ENCODE measurements at places on chromosomes 12 and 14. TPM values are rescaled to one million over a fixed set of nuclear protein-coding genes. Genes with fewer than 3 reads are reported as not detected.

DNA sequence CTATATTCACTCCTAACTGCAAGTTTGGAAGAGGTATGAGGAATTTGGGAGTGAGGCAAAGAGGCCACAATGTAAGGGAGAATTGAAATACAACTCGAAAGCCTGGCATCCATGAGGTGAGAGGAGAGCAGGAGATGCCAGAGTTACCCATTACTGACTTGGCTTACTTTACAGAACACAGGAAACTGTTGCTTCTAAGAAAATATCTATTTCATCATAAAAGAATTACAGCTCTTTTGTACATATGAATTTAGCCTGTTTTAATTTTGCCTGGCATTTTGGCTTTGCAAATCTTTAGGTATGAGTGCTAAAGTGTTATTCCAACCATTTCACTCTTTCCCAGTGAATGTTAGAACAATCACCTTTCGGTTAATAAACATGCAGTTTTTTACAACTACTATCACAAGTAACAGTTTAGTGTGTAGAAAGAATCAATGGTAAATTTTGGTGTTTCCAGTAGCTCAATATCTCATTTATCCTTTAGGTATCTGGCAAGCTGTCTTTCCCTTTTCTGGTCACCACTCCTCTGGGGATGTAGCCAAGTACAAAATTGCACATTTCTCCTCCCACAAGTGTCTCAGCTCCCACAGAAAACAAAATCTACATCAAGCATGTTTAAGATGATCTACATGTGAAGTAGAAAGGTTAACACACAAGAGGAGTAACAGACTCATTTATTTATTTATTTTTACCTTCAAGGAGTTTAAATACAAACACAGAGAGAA is 196.6 kb upstream of the DCN start:
- DNase-seq, result no peak

RFLNA gene
- not detected for total RNA-seq

GRCh38 chr14:32358781-32359180 is 29.7 kb downstream of the AKAP6 start:
- no peak for DNase-seq

DNA sequence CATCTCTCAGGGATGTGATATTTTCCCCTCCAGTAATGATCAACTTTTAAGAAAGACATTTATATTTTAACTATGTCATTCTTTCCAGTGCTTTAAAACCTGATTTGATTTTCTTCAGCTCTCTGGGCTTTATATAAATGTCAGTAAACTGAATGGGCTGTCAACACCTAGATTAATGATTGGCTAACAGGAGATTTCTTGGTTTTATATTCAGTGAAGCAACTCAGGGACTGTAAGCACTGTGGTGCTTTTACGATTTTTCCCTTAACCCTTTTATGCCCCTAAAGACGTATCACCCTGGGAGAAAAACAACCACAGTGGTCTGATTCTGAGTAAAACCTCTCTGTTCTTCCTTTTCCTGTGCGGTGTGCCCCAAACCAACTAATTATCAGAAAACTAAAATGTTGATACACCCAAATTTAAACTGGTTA is 38.0 kb downstream of the PTGER2 start:
- DNase-seq, result no peak

CACNB3 gene
- 1.9 TPM for total RNA-seq

- no peak for DNase-seq
Measured at GRCh38 chr12:97556302-97556779, 93.7 kb downstream of the RMST start.

- no peak for DNase-seq
Measured at GRCh38 chr14:105207460-105207901, 26.4 kb upstream of the NUDT14 start.

GRCh38 chr12:81633127-81633526 is 126.0 kb downstream of the PPFIA2 start:
- DNase-seq, result no peak

CDK4 gene
- 69.1 TPM for total RNA-seq

- DNase-seq, result no peak
Measured at GRCh38 chr12:69204191-69204590, 35.2 kb upstream of the CPSF6 start.

DAAM1 gene
- 20.9 TPM for total RNA-seq

- DNase-seq, result no peak
Measured at GRCh38 chr12:128068211-128068610, 198.8 kb upstream of the TMEM132C start.

TDRD9 gene
- total RNA-seq, result 1.0 TPM

CCDC77 gene
- total RNA-seq, result 3.9 TPM

DNA sequence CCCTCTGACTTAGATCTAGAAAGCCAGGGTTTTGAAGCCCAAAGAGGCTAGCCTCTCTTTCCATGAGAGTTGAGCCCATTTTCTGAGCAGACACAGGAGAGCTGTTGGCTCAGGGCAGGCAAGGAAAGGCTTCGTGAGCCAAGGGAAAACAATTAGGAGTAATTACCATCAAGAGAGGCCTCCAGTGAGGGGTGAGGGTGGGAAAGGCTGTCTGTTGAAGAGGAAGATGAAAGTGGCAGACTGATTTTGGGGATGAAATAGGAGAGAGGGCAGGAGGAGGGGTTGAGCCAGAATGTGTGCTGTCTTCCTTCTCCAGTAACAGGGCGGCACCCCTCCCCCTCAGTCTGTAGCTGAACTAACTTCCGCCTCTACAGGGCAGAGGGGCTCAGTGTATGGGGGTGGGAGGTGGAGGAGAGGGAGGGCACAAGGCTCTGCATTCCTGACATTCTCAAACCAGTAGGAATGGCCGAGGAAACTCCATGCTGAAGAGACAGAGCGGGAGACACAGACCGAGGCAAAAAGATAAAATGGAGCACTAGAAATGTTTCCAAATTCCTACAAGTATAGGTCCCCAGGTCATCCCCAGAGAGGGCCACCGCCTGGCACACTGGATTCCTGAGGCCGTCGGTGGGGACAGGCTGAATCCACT is 33.1 kb upstream of the COL2A1 start:
- DNase-seq, result no peak

DNA sequence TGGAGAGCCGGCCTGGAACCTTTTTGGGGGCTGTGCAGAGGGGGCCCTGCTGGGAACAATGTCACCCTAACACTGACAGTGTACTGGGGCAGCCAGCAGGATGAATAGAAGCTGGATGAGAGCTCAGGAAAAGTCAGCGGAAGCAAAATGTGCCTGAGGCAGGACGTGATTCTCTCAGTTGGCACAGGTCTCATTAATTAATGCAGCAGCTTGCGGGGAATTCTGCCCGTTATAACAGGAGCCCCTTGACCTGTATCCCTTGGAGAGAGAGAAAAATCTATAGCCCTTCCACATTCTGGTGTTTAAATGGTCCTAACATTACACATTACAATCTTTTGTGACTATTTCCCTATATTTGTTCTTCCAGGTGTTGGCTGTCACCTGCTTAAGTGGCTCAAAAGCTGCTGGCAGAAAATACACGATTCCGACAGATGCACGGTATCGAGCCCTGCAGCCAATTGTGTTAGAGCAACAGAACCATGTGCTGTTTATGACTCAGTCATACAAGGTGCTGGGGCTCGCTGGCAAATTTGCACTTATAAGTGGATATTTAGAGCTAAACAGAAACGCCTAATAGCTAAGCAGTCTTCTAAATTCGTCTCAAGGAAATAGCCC is 854.7 kb downstream of the AACS start:
- no peak for DNase-seq

BCDIN3D gene
- 4.4 TPM for total RNA-seq

- no peak for DNase-seq
Measured at GRCh38 chr14:95196268-95196667, 38.9 kb upstream of the DICER1 start.

EMP1 gene
- total RNA-seq, result 2.1 TPM

DNA sequence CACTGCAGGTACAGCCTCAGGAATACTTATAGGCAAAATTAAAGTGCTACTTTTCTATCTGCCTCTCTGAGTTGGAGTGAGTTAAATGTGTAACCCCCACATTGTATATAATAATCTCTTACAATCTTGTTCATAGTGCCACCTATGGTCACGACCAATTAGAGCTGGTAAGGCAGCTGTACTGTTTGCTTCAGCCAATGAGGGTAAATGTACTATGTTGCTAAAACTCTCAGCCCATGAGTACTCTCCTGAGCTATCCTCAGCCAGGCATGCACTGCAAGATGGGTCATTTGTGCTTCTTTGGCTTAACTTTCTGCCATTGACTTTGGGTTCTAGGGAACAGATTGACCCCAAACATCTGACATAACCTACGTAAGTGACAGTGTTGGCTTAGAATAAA is 15.0 kb upstream of the MDM2 start:
- no peak for DNase-seq

GRCh38 chr12:66269142-66269541 is 33.2 kb upstream of the HELB start:
- DNase-seq, result no peak

MLEC gene
- 61.4 TPM for total RNA-seq

- DNase-seq, result no peak
Measured at GRCh38 chr14:26443654-26444053, 154.2 kb downstream of the NOVA1 start.

- DNase-seq, result peak; percentile 35
Measured at GRCh38 chr12:63844391-63845341, at the start of gene SRGAP1. SRGAP1 (plus strand) TSS chr12:63844700; CDS start chr12:63844817, 117 bp downstream.

DNA sequence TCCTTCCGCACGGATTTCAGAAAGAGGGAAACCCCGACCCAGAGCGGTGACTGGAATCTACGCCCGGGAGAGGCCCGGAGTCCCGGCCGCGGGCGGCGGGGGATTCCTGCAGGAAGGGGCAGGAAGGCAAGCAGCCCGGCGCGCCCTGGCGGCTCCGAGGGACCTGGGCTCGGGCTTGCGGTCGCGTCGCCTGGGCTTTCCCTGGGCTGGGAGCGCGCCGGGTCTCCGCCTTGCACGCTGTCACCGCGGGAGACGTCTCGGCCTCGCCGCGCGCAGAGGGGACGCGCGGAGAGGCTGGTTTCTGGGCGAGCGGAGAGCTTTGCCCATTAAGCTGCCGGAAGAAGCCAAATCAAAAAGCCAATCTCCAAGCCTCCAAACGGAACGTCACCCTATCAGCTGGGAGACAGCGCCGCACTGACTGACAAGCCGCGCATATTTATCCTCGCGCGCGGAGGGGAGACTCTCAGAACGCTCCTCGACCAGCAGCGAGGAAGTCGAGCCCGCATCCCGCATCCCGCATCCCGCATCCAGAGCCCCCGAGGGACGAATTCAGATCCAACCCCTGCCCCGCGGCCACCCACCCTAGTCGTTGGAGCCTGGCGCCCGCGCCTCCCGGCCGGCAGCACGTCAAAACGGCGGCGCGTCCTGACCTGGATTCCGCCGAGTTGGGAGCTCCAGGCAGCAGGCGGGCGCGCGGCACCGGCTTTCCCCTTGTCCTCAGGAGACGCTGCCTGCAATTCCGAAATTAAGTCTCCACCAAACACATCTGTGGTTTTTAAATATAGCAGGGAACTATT is at the start of gene SLC8A3:
Gene SLC8A3, minus strand, starts transcription at position 293 of the 797 bp plus-strand sequence. CDS start 20,529 bp downstream, outside the sequence.
- DNase-seq, result no peak

NKX2-1 gene
- total RNA-seq, result not detected

VRTN gene
- total RNA-seq, result not detected

ADAMTS20 gene
- not detected for total RNA-seq

DNA sequence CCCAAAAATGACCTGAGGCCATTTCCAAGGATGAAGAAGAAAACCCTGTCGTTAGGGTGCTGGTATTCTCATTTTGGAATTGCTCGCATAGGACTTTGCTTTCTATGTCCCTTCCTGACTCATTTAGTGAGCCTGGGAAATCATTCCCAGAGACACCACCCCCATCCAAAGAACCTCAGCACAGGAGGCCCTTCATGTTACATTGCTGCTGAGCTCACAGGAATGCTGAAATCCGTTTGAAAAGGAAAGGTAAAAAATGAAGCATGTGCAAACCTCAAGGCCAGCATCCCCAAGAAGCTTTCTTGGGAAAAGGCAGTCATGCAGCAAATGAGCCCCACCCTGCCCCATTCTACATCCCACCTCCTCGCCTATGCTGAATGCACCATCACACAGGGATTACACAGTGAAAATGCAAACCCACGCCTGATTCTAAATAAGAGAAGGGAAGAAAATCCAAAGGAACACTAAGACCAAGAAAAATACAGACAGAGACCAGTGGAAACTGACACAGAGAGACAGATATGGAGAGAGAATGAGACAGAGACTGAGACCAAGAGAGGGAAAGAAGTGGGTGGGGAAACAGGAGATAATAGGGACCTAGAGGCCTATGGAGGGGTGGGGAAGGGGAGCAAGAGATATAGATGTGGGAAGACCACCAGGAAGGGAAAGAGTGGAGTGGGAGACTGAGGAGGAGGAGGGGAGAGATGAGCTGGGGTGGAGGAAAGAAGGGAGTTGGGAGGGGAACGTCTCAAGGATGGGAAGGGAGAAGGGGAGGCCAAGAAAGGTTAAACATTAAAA is 33.5 kb downstream of the NIN start:
- DNase-seq, result no peak

- DNase-seq, result no peak
Measured at GRCh38 chr12:85183855-85184254, 96.2 kb upstream of the ALX1 start.

GRCh38 chr12:77299910-77300669 is 234.7 kb upstream of the E2F7 start:
- DNase-seq, result no peak

RDH12 gene
- total RNA-seq, result 1.1 TPM

DNA sequence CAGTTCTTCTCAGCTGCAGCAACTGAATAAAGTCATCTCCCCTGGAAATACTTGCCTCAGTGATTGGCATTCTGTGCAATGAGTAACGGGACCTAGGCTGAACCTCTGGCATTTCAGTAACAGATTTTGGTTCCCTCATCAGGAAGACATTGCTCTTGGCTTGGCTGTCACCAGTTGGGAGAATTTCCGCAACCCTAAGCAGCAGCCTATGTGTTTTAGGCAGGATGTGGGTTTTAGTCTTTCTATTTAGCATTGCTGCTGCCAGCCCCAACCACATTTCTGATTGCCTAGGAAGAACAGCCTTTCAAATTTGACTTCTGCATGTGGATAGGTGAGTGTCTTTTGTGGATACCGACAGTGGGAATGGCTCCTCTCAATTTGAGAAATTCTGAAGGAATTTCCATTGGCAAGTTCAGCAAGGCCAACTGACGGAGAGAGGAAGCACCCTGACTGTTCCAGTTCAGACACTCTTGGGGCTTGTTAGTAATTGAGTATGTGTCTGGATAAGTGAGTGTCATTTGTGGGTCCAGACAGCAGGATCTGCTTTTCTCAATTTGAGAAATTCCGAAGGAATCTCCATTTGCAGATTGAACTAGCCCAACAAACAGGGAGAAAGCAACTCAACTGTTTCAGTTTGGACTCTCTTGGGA is 19.0 kb upstream of the CLEC2A start:
- DNase-seq, result no peak

Measured in liver (tissue), 10 donors.